H9 (cell line): ENCODE measurements at places on chromosomes 5 and 9. TPM values are rescaled to one million over a fixed set of nuclear protein-coding genes. Genes with fewer than 3 reads are reported as not detected.

DNA sequence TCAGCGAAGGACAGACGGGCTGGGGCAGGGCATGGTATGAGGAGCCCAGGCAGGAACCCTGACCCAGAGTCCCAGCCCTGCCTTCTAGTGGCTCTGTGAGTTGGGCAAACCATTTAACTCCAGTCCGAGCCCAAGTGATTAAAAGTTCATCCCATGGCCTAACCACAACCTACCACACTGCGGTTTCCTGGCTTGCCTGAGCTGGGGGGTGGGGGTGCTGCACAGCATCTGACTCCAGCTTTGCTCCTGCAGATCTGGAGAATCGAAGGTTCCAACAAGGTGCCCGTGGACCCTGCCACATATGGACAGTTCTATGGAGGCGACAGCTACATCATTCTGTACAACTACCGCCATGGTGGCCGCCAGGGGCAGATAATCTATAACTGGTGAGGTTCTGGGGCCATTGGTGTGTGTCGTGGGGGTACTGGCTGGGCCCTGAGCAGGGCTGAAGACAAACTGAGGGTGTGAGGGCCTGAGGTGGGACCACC is 49.0 kb downstream of the STOM start:
- no peak for DNase-seq

DNA sequence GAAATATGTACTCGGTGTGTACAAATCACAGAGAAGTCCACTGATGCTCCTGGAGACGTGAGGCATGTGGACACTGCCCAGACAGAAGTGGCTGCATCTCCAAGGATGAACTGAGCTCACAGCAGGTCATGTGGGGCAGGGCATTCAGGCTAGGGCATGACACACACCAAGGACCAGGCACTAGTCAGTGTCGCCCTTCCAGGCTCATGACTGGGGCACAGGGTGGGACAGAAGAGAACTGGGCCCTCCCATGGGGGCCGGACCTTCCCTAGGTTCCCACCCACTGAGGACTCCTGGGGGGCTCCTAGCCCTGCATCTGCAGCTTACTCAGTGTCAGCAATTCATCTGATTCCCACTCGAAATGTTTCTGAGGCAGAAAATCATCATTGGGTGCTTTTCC is 256.8 kb upstream of the IRX4 start:
- peak; percentile 10 for DNase-seq

GRCh38 chr5:93569300-93570160 is 11.5 kb downstream of the NR2F1-AS1 start:
- no peak for DNase-seq

Gene BRINP1
- 12.4 and 14.0 TPM in 2 replicates for total RNA-seq

Gene GARIN3
- not detected in 2 replicates for total RNA-seq
